ENCODE measurements at places on chromosomes 1 and 21. TPM values are rescaled to one million over a fixed set of nuclear protein-coding genes. Genes with fewer than 3 reads are reported as not detected.

- peaks cover 14% of the 10 kb centered on the region for H3K4me1 ChIP-seq
- H3K4me3 ChIP-seq = no peak overlapping the region
- DNase-seq = no peak
- no peak overlapping the region for H3K27ac ChIP-seq
- no peaks in the 10 kb centered on the region for H3K36me3 ChIP-seq
- H3K27me3 ChIP-seq = no peaks in the 10 kb centered on the region
Measured at GRCh38 chr1:230423951-230424350, 2.2 kb downstream of the PGBD5 start.

DNA sequence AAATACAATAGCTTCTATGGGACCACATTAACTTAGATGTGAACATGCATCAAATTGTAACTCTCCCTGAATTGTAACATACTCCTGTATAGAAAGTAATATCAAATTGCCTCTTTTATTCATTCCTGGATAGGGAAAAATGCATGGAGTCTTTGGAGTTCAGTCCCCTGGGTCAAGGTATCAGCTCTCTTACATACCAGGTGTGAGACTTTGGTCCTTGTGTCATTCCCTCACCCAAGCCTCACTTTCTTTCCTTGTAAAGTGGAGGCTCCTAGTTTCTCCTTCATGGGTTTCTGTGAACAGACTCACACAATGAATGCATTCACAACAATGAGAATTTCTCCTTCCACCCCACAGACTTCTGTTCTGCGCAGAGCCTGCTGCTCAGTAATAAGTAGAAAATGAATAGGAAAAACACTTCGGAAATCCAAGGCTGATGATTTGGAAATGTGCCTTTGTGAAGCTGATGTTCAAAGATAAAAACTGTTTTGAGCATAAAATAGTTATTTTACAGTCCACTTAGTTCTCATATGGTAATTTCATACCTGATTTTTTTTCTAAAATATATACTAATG is 185.3 kb downstream of the AK5 start:
- no peak overlapping the region for H3K27ac ChIP-seq
- H3K4me3 ChIP-seq = no peak overlapping the region
- DNase-seq = no peak
- no peaks in the 10 kb centered on the region for H3K36me3 ChIP-seq
- no peaks in the 10 kb centered on the region for H3K27me3 ChIP-seq
- H3K4me1 ChIP-seq = no peaks in the 10 kb centered on the region

DNA sequence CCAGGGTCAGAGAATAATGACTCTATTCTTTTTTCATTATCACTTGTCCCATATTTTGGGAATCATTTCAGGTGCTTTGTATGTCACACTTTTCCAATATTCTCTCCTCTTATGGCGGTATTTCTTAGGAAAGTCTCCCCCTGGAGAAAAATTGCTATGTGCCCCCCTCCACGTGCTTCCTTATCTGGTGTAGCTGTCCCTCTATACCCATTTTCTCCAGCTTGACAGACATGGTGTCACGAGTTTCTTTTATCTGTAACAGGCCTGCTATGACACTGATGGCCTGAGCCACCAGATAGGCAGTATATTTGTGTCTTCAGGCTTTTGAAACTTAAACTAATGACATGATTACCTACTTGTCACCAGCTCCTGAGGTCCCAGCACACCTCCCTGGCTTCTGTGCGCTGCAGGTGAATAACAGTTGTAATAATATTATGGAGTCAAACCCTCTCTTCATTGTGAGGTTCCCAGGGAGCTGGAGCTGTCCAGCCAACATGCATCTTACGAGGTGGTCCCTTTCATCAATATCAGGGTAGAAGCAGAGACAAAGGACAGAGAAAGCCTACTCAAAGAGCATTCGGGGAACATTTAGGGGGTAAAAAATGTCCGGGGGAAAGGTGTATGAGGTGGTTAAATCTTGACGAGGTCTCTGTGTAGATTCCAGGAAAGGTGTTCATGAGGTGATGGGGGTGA is 71.2 kb upstream of the DUSP10 start:
- H3K4me1 ChIP-seq = no peaks in the 10 kb centered on the region
- H3K27me3 ChIP-seq = no peaks in the 10 kb centered on the region
- no peaks in the 10 kb centered on the region for H3K36me3 ChIP-seq
- no peak for DNase-seq
- no peak overlapping the region for H3K4me3 ChIP-seq

Gene PBX1
- total RNA-seq = 17.3 TPM

Gene NID1
- total RNA-seq = 90.1 TPM

Gene THEM5
- total RNA-seq = not detected
